ENCODE measurements at places on chromosomes 12 and 14.

DNA sequence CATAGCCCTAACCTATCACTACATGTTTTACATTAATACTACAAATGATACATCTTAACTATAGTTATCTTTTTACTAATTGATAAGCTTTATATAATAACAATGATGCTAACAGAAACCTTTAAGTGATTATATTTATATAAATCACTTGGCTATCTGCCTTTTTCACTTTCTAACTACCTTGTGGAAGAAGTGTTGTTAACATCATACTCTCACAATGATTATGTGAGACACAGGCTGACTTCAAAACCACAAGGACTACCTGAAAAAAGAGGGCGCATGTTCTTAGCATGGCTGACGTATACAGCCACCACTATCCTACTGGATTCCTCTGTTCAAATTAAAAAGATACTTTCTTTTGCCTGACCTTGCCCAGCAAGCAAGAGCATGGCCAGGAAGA, 135.3 kb upstream of the SOX5 start:
- DNase-seq: no peak

- no peak for DNase-seq
Measured at GRCh38 chr14:71230897-71231296, 323.6 kb downstream of the PCNX1 start.

DNA sequence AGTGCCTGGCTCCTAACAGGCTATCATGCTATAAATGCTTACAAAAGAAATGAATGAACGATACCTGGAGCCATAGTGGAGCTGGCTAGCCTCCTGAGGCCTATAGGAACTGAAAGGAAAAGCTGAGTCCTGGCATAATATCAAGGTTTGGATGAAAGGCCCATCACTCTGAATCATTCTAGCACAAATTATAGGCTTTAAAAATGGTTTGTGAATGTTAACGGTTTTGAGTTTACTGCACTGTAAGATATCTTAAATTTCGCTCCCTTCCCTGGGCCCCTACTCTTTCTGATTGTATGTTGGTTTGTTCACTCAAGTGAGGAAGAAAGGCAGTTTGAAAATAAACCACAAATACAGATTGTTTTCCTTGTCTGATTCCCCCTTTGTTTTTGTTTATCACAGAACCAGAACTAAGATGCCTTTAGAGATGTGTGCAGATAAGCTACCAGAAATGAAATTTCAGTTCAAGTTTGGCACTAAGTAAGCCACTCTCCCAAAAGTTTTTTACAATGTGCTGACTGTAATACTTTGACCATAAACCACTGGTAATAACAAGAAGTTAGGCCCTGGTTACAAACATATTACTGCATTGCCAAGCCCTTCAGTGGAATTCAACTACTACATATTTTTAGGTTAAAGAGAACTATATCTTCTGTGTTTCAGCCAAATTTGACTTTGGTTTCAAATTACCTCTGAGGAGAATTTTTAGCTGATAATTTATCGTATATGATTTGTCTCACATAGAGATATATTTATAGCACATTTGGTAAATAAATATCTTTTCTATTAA, 89.5 kb downstream of the ALX1 start:
- DNase-seq: no peak

DNA sequence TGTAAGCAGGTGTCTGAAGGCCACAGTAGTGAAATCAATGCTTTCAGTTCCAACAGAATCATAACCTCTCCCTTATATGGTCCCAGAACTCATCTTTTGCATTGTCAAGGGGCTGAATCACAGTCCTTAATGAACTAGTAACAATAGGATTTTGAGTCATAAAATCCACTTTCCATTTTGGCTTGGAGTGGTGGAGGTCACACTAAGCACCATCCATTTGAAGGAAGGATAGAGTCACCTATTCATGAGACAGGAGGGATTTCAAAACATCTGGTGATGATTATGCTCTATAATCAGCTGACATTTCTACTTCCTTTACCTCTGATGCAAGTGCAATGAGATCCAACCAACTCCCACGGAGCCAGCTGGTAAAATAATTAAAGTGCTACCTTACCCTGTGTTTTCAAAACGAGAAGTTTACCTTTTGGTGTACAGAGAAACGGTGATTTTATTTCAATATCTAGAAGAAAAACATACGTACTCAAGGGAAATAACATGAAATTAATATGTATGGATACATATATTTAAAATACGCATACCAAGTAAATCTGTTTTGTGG, 59.1 kb downstream of the TMEM132D start:
- DNase-seq: no peak

DNA sequence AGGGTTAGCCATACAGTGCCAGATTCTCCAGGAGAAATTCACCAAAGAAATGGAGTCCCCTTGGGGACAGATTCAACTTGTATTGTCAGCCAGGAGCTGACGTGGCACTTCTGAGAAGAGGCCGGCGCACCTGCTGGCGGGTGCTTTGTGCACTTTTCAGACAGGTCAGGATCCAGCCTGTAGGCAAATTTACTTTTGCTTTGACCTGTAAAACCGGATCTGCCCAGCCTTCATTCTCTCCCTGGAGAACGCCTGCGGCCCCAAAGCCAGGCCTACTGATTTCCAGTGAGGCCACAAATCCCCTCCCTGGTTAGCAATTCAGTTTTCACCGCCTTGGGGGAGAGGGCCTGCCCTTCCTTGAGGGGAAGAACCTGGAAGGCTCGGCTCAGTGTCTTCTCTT, 17.4 kb downstream of the P2RX4 start:
- DNase-seq: no peak

- DNase-seq: no peak
Measured at GRCh38 chr14:63563370-63564026, 20.3 kb upstream of the PPP2R5E start.

DNA sequence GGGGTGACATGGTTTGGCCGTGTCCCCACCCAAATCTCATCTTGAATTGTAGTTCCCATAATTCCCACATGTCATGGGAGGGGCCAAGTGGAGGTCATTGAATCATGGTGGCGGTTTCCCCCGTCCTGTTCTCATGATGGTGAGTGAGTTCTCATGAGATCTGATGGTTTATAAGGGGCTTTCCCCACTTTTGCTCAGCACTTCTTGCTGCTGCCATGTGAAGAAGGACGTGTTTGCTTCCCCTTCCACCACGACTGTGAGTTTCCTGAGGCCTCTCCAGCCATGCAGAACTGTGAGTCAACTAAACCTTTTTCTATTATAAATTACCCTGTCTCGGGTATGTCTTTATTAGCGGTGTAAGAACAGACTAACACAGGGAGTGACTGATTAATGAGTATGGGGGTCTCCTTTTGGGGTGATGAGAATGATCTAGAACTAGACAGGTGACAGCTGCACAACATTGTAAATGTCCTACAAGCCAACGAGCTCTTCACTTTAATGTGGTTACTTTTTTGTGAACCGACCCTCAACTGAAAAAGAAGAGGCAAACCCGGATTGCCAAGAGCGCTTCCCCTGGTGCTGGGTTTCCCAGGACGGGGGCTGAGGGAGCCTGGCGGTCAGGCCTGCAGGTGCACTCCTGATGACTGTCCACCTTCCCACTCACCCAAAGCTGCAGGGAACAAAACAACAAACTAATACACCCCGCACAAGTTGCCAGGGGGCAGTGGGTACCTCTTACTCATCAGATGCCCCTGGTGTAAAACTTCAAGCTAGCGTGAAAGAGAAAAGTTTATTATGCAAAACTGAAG, 90.1 kb downstream of the NCOR2 start:
- DNase-seq: no peak

GRCh38 chr14:69226736-69227135, 33.2 kb upstream of the GALNT16 start:
- no peak for DNase-seq

GRCh38 chr14:54342806-54343205, 54.0 kb upstream of the CDKN3 start:
- DNase-seq: no peak

GRCh38 chr12:10027721-10028120, 2.8 kb upstream of the CLEC9A start:
- no peak for DNase-seq

- no peak for DNase-seq
Measured at GRCh38 chr12:104177663-104178501, 37.7 kb upstream of the TXNRD1 start.

DNA sequence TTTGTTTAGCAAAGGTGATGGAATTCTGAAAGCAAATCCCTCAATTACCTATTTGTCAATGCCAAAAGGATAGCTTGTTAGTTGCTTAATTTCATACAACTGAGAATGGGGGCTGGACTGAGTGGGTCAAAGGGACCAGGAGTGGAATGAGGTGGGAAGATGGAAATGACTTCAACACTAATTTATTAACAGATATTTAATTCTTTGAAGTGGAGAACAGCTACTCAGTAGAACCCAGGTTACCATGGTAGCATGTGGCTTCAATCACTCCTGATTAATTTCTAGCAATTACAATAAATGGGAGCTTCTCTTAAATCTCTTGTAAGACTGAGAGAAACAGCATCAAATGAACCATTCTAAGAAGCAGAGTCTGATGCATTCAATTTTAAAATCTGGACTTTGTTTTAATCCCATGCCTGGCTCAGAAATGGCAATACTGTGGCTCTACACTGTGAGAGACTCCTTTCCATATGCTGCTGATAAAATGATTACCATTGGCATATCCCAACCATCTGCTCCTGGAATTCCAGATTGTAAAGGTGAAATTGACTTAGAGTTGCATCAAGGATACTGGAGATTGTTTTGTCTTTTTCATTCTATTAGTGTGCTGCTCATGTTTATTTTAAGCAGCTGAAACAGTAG, 607.8 kb downstream of the SNAPC1 start:
- no peak for DNase-seq

GRCh38 chr12:39405580-39405979, 37.3 kb downstream of the KIF21A start:
- no peak for DNase-seq

GRCh38 chr14:35934499-35934898, 108.4 kb downstream of the BRMS1L start:
- no peak for DNase-seq

DNA sequence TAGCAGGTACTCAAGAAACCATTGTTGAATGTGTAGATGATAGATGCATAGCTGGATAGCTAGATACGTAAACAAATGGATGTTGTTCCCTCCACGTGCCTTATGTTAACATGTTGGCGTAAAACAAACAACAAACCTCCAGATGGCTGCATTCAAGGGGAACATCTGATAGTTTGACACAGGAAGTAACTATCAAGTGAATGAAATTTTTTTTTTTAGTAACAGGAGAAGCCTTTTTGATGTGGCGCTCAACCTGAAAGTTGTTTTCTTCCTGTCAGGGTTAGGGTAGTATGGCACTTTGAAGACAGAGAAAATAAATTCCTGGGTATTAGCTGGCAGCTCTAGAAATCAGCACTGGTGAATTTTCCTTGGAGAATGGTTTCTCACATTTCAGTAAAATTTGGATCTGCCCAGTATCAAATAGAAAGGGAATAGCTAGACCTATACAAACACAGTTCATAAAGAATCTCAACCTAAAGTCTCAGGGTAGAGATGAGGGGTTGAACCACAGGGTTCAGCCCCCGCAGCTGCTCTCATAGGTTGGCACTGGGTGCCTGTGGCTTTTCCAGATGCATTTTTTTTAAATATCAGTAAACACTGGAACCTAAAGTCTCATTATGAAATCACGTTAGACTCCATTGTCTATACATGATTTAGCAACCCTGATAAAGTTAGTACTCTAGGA, 18.8 kb upstream of the RAP1B start:
- no peak for DNase-seq

DNA sequence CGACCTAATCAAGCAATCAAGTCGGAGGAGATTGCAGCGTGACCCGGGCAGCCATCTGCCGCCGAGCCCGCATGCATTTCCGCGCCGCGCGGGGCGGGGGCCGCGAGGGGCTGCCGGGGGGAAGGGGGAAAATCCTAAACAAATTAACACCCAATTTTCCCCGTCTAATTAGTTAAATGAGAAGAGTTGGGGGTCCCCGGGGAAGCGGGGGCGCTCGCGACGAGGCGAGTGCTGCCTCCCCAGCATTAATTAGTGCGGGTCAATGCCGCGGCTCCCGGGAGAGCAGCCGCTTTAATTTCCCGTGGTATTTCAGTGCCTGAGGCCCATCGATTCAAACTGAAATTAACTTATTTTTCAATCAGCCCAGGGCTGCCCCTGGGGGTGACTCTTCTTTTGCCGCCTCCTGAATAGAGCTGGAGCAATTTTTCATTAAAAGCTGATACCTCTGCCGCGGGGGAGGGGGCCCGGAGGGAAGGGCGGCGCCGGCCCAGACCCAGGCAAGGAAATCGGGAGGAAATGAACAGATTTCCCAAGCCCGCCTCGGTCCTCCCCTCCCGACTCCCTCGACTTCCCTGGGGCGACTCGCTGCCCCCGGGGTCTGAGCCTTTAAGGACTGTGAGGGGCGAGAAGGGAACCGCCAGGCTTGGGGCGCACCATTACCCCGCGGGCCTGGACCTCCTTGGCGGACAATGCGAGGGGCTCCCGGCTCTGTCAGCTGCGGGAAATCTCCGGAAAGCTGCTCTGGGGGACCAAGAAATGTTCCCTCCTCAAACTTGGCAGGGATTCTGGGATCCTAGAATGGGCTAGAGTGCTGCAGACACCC, 18.9 kb downstream of the VSX2 start:
- DNase-seq: no peak

- DNase-seq: no peak
Measured at GRCh38 chr14:87122166-87122565, 870.8 kb downstream of the GALC start.

DNA sequence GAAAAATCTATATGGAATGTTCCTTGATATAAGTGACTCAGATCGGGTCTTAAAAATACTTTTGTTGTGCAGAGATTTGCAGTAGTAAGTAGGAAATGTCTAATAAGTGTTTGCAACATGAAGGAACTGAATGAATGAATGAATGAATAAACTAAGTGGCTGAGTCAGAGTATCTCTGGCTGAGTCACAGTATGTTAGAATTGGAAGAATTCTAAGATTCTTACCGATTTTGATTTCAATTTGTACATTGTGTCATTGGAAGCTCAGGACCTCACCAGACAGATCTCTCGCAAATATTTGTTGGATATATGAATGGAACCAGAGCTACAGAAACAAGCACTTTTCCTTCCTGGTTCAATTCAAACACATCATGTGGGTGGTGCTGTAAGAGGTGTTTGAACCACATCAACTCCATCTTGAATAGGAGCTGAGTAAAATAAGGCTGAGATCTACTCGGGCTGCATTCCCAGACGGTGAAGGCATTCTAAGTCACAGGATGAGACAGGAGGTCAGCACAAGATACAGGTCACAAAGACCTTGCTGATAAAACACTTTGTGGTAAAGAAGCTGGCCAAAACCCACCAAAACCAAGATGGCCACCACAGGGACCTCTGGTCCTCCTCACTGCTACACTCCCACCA, 123.9 kb upstream of the FOXN3 start:
- no peak for DNase-seq

DNA sequence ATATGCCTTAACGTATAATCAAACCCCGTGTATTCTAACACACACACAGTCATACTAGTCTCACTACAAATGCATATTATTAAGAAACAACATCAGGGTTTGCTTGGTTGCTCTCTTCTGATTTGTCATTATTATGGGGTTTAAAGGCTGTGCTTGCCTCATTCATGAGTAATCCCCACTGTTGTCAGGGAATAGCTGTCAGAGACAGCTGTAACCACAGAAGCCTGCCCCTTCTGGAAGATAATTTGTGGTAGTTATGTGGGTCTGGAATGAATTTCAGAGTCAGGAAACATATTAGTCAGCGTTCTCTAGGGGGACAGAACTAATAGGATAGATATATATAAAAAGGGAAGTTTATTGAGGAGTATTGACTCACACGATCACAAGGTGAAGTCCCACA, 456.9 kb upstream of the TMEM132C start:
- DNase-seq: no peak

- DNase-seq: no peak
Measured at GRCh38 chr12:2876431-2877046, 435 bp downstream of the FOXM1 start.

All from cortex of kidney (tissue), 1 donor.